ENCODE measurements at places on chromosomes 6 and 20.

GRCh38 chr20:59359906-59360725, 59.7 kb downstream of the EDN3 start:
- no peaks in the 10 kb centered on the region for H3K36me3 ChIP-seq
- no peak for DNase-seq
- H3K4me1 ChIP-seq = no peaks in the 10 kb centered on the region
- no peak overlapping the region for H3K4me3 ChIP-seq

DNA sequence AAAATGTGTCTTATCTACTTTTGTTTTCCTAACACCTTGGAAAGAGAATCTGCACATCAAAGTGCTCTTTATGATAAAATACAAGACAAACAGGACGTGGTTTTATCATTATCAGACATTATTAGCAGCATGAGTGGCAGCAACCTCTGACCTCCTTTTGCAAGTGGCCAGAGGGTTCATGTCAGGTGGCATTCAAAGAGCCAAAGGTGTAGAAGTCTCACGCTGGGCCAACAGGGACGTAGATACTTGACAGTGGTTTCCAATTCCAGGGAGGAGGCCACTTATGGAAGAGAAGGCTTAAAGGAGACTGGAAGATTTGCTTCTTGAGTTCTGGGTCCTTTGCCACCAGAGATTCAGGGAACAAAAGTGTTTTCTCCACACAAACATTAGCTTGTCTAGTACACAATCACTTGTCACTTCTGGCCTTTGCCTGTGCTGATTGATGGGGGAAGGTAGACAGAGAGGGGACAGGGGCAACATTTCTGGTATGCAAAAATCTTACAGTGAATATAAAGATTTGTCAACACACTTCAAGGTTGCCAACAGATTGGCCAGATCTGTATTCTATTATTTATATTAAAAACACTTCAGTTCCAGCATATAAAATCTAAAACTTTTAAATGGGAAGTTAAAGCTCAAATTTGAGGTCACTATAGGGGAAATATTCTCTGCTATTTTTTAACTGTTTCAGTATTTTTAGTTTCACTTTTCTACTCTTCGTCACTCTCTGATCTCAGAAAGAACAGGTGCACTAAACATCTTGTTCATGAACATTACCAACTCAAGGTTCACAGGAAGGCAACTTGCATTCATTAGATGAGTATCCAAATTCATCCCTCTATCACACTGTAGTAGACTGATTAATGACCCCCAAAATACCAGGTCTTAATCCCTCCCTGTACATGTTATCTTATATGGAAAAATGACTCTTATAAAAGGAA, 52.1 kb upstream of the FBXO30 start:
- no peaks in the 10 kb centered on the region for H3K4me1 ChIP-seq
- no peak for DNase-seq
- no peak overlapping the region for H3K4me3 ChIP-seq
- H3K36me3 ChIP-seq = no peaks in the 10 kb centered on the region

DNA sequence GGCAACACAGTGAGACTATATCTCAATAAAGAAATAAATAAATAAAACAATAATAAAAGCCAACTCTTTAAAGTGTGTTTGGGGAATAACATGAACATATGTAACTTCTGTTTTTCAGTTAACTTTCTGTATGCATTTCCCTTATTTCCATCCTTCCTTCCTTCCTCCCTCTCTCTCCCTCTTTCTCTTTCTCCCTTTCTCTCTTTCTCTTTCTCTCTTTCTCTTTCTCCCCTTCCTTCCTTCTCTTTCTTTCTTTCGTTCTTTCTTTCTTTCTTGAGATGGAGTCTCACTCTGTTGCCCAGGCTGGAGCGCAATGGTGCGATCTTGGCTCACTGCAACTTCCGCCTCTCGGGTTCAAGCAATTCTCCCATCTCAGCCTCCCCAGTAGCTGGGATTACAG, 48.8 kb upstream of the PRND start:
- H3K4me1 ChIP-seq = peaks cover 2% of the 10 kb centered on the region
- no peak for DNase-seq
- H3K27ac ChIP-seq = no peak overlapping the region
- H3K27me3 ChIP-seq = no peaks in the 10 kb centered on the region
- H3K36me3 ChIP-seq = no peaks in the 10 kb centered on the region

GRCh38 chr6:110476046-110476849, at the start of gene SLC22A16:
Gene SLC22A16 (minus strand): TSS chr6:110476613. CDS start chr6:110476574, 39 bp downstream.
- peak within 1 kb of the TSS; percentile 17 for H3K4me3 ChIP-seq
- H3K27me3 ChIP-seq = no peaks in the 10 kb centered on the region
- H3K36me3 ChIP-seq = no peaks in the 10 kb centered on the region
- no peaks in the 10 kb centered on the region for H3K4me1 ChIP-seq

DNA sequence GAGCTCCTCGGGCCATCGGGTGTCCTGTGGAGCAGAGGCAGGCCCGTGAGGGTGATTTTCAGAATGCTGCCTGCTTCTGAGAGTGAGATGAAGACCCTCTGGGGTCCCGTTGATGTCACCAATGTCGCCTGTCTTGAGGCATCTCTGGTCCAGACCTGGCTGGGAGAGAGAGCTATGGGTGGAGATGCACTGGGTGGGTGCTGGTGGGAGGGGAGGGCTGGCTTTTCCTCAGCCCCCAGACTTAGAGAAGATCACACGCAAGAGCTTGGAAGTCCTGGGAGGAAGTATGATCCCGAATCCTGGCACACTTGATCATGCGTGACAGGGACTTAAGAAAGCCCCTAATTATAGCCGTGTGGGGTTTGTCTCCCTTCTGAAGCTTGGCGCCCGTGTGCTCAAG, 103.2 kb upstream of the CD93 start:
- H3K36me3 ChIP-seq = no peaks in the 10 kb centered on the region
- H3K4me1 ChIP-seq = no peaks in the 10 kb centered on the region
- H3K27me3 ChIP-seq = no peaks in the 10 kb centered on the region
- no peak overlapping the region for H3K27ac ChIP-seq

DNA sequence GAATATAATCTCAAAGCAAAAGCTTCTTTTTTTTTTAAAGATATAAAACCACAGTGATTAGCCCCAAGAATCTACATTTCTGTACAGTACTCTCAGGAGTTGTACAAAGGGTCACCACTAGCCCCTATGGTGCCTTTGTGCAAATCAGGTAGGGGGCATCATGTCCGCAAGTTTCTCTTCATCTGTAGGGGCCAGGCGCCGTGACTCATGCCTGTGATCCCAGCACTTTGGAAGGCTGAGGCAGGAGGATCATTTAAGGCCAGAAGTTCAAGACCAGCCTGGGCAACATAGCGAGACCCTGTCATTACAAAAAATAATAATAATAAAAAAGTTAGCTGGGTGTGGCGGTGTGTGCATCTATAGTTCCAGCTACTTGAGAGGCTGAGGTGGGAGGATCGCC, 63.9 kb downstream of the ZMYND8 start:
- peaks cover 29% of the 10 kb centered on the region for H3K36me3 ChIP-seq

GRCh38 chr6:35739645-35740524, 3.1 kb downstream of the ARMC12 start:
- no peak for DNase-seq
- H3K36me3 ChIP-seq = no peaks in the 10 kb centered on the region
- peaks cover 10% of the 10 kb centered on the region for H3K4me1 ChIP-seq

GRCh38 chr20:32829311-32830005, 9.7 kb downstream of the MAPRE1 start:
- no peak overlapping the region for H3K27ac ChIP-seq
- H3K27me3 ChIP-seq = no peaks in the 10 kb centered on the region
- DNase-seq = no peak
- no peaks in the 10 kb centered on the region for H3K4me1 ChIP-seq

GRCh38 chr6:65461121-65461520, 245.9 kb downstream of the EYS start:
- no peak for DNase-seq
- no peak overlapping the region for H3K27ac ChIP-seq
- no peaks in the 10 kb centered on the region for H3K4me1 ChIP-seq
- H3K4me3 ChIP-seq = no peak overlapping the region
- H3K36me3 ChIP-seq = no peaks in the 10 kb centered on the region

DNA sequence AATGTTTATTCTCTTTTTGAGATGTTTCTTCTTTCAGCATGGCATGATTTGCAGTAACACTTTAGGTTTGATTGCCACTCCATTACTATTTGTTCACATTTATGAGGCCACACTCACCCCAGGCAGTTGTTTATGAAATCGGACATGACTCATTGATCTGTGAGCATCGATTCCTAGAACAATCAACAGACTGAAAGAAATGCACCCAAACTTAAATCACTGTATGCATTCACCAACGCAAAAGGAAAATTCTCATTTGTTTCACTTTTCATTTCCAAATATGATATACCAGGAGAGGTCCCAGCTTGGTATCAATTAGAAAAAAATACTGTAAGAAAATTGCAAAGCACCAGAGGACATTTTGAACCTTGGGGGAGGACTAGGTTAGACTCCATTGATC, 5.4 kb upstream of the GJA10 start:
- H3K27ac ChIP-seq = no peak overlapping the region
- H3K36me3 ChIP-seq = no peaks in the 10 kb centered on the region
- no peak for DNase-seq
- H3K4me3 ChIP-seq = no peak overlapping the region
- no peaks in the 10 kb centered on the region for H3K4me1 ChIP-seq
- no peaks in the 10 kb centered on the region for H3K27me3 ChIP-seq

DNA sequence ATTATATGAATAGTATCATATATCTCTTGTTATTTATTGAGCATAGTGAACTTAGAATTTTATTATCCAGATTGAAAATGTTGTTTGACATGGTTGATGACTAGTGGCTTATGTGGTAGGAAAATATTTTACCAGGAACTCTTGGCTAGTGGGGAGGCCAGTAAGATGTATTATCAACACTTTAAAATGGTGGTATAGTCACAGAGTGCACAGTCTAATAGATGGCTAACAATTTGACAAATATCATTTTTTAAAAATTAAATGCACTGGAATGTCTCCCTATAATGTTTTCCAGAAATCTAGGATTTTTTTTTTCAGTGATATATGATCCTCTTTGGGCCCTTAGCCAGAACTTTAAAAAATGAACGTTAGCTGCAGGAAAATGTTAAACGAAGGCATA, 26.9 kb upstream of the EYA4 start:
- H3K4me3 ChIP-seq = no peak overlapping the region
- no peaks in the 10 kb centered on the region for H3K36me3 ChIP-seq
- DNase-seq = no peak
- no peak overlapping the region for H3K27ac ChIP-seq
- no peaks in the 10 kb centered on the region for H3K4me1 ChIP-seq

GRCh38 chr6:158445426-158446085, 114.3 kb upstream of the TMEM181 start:
- H3K4me1 ChIP-seq = no peaks in the 10 kb centered on the region
- no peak overlapping the region for H3K27ac ChIP-seq
- no peak overlapping the region for H3K4me3 ChIP-seq
- H3K27me3 ChIP-seq = no peaks in the 10 kb centered on the region
- no peaks in the 10 kb centered on the region for H3K36me3 ChIP-seq
